ENCODE measurements at places on chromosomes 5 and 9.

GRCh38 chr9:27129221-27129620, 20.2 kb downstream of the TEK start:
- H3K4me1 ChIP-seq: peaks cover 25% of the 10 kb centered on the region
- H3K4me3 ChIP-seq: no peak overlapping the region
- peak overlapping the region; percentile 28 for H3K27ac ChIP-seq
- H3K36me3 ChIP-seq: no peaks in the 10 kb centered on the region
- H3K27me3 ChIP-seq: no peaks in the 10 kb centered on the region

DNA sequence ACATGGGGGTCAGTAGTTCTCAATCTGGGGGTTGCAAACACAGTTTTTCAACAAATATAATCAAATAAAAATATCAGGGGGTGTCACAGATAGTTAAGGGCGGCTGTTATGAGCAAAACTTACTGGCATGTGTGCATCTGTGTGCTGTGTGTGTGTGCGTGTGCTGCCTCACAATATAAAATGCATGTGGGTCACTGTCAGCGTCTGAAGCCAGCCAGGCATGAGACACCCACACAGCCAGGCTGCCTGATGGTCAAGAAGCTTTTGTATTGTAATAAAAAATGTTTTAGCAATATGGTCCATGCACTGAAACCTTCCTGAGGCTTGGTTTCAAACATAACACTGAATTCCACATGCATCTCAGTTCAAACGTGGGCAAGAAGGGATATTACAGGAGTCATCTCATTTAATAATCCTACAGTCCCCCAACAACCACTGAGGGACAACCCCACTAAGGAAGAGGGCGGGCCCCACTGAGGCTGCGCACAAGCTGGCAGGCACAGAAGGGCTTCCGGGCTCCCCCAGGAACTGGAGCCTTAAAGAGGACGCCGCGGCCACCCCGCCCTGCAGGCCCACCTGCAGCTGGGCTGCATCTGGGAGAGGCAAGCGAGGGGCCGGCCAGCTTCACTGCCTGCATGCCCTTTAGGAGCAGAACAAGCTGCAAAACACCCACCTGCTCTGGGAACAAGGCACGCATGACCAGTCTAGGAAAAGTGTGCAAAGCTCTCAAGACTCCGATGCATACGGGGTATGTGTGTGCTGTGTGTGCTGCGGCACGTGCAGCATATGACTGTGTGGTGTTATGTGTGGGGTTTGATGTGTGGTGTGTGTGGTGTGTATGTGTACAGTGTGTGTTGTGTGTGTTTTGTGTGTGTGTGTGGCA, 14.1 kb downstream of the SEMA4D start:
- H3K27ac ChIP-seq: no peak overlapping the region
- no peak overlapping the region for H3K4me3 ChIP-seq
- DNase-seq: no peak

GRCh38 chr9:133199648-133200321, 9.3 kb downstream of the OBP2B start:
- no peak overlapping the region for H3K4me3 ChIP-seq
- DNase-seq: no peak
- no peak overlapping the region for H3K27ac ChIP-seq
- no peaks in the 10 kb centered on the region for H3K4me1 ChIP-seq

DNA sequence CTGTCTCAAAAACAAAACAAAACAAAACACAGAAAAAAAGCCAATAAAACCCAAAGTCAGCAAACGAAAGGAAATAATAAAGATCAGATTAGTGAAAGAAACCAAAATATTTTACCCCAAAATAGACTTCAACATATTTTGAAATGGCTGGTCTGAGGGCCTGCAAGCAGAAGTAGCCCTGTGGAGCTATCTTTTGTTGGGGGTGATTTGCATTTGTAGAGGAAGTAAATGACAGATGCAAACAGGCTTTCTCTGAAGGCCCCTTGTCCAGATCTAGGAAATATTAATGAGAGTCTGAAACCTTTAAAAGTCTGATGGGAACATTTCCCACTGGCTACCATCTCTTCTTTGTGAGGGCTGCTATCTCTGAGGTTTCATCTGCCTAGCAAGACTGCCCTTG, 74.0 kb downstream of the GCNT4 start:
- H3K27ac ChIP-seq: no peak overlapping the region
- H3K27me3 ChIP-seq: peaks cover 3% of the 10 kb centered on the region
- no peaks in the 10 kb centered on the region for H3K36me3 ChIP-seq
- H3K4me1 ChIP-seq: no peaks in the 10 kb centered on the region
- DNase-seq: no peak

DNA sequence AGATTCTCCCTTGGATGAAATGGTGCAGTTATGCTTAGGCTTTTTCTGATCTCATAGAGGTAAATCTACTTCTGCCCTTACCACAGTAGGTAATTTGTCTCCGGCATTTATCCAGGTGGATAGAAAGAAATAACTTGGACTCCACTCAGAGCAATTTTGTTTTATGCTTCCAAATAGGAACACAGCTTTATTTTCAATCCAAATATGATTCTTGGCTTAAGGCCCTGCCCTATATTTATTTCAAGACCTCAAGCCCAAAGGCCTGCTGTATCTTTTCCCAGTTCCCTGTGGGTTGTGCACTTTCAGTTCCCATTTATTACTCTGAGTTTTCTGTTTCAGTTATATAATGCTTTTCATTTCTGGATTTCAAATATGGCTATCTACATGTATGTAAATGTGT, 274.2 kb upstream of the SMC2 start:
- no peak for DNase-seq
- H3K4me3 ChIP-seq: no peak overlapping the region
- H3K4me1 ChIP-seq: no peaks in the 10 kb centered on the region

DNA sequence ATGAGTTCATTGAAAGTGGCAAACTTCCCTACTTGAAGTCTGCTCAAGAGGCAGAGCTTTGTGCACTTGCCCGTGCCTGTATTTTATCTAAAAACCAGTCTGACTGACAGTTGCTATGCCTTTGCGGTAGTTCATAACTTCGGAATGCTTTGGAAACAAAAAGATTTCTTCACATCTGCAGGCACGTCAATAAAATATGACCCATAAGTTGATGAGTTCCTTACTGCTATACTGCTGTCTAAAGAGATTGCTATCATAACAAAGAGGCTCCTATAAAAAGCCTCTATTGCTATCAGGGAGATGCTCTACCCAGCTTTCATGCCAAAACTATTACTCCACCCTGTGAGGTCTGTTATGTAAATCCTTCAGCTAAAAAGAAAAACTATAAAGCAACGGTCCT, 25.4 kb upstream of the RNF20 start:
- no peaks in the 10 kb centered on the region for H3K27me3 ChIP-seq
- H3K4me3 ChIP-seq: no peak overlapping the region
- no peaks in the 10 kb centered on the region for H3K4me1 ChIP-seq
- H3K27ac ChIP-seq: no peak overlapping the region
- DNase-seq: no peak

- H3K27ac ChIP-seq: no peak overlapping the region
- no peaks in the 10 kb centered on the region for H3K4me1 ChIP-seq
- H3K27me3 ChIP-seq: peaks cover 33% of the 10 kb centered on the region
- H3K4me3 ChIP-seq: no peak overlapping the region
- H3K36me3 ChIP-seq: no peaks in the 10 kb centered on the region
Observed at GRCh38 chr5:3590967-3591900, 4.4 kb upstream of the IRX1 start.

DNA sequence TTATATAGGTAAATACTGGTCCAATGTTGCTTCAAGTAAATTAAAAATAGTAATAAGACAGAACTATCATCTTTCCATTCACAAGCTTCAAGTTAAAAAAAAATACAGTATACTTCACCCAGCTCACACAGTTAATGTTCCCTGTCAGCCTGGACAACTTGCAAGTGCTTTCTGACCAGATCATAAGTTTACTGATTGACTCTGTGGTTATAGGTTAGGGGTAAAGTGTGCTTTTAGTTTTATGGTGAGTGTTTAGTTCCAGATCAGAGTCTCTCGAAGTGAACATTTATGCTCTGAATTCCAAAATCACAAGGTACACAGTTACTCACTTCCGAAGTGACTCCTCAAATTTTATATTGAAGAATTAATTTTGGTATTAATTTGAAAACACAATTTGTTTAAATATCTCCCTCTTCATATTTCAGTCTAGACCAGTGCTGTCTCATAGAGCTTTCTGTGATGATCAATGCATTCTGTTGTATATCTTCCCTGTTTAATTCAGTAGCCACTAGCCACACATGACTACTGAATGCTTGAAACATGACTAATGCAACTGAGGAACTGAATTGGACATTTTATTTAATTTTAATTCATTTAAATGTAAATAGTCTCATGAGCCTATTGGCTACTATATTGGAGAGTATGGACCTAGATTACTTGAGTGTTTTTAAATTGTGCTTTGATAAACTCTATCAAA, 90.7 kb downstream of the MEF2C start:
- H3K27me3 ChIP-seq: no peaks in the 10 kb centered on the region
- H3K4me1 ChIP-seq: peaks cover 6% of the 10 kb centered on the region
- H3K27ac ChIP-seq: no peak overlapping the region
- DNase-seq: no peak

DNA sequence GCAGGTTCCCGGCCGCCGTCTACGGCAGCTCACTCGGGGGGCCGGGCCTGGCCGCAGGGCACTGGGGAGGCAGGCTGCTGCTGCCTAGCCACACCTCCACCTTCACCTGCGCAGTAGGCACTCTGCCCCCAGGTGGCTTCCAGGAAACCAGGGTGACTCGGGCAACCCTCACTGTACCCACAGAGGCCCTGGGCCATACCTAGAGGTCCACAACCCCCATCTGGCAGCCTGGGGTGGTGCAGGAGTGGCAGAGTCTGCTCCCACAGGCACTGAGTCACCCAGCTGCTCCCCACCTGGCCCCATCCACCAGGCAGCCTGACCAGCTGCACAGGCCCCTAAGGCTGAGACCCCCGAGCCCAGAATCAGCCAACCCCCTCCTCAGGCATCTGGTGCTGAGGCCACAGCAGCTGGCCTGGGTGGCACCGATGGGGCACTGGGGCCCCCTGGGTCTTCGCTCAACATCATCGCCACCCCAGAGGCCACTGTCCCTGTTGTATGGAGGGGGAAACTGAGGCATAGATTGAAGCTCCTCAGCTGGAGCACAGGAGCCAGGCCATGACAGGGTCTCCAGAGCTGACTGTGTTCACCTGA, 70.2 kb downstream of the KCNT1 start:
- no peaks in the 10 kb centered on the region for H3K36me3 ChIP-seq
- no peaks in the 10 kb centered on the region for H3K4me1 ChIP-seq
- DNase-seq: no peak
- no peak overlapping the region for H3K4me3 ChIP-seq

All from endothelial cell of umbilical vein (primary cell).